ENCODE measurements at places on chromosomes 13 and 19.

DNA sequence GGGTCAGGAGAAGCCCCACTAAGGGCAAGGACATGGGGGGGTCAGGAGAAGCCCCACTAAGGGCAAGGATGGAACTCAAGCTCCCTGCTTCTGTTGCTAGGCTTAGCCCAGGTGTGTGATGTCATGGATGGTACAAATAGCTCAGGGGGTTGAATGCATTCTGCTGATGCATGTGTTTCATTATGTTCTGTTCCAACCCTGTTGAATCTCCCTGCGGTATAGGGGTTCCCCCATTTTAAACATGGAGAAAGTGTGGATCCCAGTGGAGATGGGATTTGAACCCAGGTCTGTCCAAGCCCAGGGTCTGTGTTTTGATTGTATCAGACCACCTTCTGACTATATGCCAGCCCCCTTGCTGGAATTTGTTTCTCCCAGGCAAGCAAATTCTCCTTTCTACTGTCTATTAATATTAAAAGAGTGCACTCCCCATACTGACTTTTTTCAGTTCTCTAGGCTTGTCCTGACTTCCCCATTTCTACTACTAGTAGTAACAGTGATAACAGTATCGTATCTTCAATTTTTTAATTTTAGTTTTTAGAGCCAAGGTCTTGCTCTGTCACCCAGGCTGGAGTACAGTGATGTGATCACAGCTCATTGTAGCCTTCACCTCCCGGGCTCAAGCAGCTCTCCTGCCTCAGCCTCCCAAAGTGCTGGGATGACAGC is 6.7 kb downstream of the ZNF865 start:
- DNase-seq, result no peak

DNA sequence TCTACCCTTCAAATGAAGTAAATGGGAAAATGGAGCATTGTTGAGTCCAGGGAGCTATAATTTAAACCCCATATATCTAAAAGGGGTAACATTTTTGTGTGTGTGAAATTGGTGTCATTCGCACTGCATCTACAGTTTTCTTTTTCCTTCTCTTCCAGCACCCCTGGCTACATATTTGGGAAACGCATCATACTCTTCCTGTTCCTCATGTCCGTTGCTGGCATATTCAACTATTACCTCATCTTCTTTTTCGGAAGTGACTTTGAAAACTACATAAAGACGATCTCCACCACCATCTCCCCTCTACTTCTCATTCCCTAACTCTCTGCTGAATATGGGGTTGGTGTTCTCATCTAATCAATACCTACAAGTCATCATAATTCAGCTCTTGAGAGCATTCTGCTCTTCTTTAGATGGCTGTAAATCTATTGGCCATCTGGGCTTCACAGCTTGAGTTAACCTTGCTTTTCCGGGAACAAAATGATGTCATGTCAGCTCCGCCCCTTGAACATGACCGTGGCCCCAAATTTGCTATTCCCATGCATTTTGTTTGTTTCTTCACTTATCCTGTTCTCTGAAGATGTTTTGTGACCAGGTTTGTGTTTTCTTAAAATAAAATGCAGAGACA is 28.6 kb downstream of the ALOX5AP start:
- DNase-seq, result no peak

DNA sequence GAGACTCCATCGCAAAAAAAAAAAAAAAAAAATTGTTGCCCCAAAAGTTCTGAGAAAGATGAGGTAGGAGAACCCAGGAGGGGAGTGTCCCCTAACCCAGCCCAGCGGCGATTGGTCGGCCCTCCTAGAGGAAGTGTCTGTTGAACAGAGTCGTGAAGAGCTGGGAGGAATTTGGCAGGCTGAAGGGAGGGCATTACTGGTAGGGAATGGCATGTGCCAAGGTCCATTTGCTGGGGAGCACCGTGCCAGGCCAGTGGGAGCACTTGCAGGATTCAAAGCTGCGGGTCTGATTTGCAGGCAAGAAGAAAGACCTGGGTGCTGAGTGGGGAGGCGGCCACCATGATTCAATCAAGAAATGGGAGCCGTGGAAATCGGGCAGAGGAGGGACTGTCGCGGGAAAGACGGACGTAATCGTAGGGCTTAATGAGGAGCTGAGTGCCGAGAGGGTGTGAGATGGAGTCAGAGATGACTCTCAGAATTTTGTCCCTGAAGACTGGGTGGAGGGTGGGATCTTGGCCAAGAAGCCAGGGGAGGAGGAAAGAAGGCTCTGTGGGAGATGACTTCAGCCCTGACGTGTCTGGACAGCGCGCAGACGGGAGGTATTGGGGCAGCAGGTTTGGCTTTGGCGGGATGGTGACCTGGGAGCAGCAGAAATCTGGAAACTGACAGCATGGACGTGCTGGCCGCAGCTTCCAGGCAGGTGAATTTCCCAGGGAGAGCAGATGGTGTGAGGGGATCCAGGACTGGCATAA is 15.4 kb downstream of the CERS4 start:
- DNase-seq, result no peak

GRCh38 chr19:17378271-17378670 is 1.1 kb upstream of the PLVAP start:
- DNase-seq, result no peak

DNA sequence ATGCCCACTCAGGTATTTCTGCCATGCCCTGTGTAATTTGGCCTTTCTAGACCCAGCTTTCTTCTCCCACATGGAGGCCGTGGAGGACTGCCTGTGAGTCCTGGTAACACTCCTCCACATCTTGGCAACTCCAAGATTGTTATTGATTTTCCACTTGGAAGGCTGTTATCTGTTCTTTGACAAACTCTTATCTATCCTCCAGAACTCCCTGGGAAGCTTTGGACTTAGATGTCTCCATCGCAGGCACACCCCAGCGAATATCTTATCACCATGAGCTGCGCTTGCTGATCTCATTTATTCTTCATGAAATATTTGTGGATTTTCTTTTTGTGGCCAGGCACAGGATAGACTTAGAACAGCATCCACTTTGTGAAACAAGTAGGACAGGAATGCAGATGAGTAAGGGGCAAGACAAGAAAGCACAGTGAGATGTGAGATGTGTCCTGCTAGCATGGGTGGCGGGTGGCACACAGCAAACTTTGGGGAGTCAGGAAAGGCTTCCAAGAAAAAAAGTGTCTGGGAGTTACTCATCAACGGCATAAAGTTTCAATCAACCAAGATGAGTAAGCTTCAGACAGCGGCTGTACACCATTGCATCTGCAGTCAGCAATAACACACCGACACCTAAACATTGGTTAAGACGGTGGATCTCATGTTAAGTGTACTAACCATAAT is 84.5 kb upstream of the IRS2 start:
- no peak for DNase-seq

- no peak for DNase-seq
Observed at GRCh38 chr13:66835040-66835628, 395.0 kb downstream of the PCDH9 start.

- peak; percentile 30 for DNase-seq
Observed at GRCh38 chr13:28047757-28048388, 52.5 kb downstream of the FLT3 start.

DNA sequence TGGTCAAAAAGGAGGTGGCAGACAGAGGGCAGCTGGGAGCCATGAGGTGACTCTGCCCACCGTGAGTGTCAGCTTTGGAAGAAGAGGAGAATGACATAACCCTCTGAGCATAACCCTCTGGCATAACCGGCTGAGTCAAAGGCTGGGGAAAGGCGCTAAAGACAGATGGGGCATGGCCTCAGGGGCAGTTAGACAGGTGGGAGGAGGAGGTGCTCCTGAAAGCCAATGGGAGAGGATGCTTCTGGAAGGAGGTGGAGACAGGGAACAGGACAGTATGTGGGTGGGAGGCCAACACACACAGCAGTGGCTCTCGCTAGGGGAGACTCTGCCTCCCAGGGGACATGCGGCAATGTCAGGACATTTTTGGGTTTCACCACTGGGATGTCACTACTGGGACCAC is 17.1 kb downstream of the ELAVL1 start:
- no peak for DNase-seq

GRCh38 chr19:46295401-46296201 is 1.2 kb upstream of the HIF3A start:
- no peak for DNase-seq

DNA sequence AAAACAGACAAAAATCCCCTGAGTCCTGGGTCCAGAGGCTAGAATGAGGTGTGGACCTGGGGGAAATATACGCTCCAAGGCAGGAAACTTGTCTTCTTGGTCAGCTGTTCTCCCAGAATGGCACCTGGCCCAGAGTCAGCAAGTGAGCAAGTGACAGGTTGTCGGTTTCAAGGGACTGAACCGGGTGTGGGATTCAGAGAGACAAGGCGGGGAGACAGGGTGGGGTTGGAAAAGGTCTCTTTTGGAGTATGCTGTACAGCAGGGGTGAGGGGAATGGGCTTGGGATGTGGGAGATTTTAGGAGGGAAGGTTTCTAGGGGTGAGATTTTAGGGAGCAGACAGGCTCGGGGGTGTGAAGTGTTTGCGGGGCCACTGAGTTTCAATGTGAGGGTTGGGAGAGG is 83.3 kb downstream of the RYR1 start:
- no peak for DNase-seq

DNA sequence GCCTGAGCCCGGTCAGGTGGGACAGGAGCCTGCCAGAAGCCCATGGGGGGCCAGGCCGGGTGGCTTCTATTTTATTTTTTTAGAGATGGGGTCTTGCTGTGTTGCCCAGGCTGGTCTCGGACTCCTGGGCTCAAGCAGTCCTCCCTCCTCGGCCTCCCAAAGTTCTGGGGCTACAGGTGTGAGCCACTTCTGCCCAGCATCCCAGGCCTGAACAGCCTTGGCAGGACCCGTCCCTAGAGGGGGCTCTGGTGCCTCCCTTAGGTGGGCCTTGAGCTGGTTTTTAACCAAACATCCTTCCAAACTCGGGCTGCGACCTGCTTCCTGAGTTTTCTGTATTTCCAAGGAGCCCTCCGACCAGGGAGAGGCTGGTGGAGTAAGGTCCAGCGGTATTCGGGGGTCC is 10.5 kb downstream of the COMP start:
- no peak for DNase-seq

DNA sequence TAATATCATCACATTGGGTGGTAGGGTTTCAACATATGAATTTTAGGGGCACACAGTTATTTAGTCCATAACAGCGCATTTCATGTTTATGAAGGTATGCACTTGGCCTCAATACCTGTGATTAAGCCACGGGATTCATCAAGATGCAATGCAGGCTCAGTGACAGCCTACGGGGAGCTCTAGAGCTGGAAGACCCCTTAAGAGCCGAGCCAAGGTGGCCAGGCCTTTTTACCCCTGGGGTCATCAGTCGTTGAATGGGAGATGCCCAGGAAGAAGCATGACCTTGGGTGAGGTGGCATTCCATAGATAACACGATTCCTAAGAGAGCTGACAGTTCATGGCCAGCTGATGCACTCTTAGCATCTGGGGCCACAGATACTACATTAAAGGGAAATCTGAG is 380.0 kb downstream of the ZNF536 start:
- DNase-seq, result no peak

GRCh38 chr19:2062770-2063169 is 11.7 kb upstream of the MKNK2 start:
- DNase-seq, result no peak

DNA sequence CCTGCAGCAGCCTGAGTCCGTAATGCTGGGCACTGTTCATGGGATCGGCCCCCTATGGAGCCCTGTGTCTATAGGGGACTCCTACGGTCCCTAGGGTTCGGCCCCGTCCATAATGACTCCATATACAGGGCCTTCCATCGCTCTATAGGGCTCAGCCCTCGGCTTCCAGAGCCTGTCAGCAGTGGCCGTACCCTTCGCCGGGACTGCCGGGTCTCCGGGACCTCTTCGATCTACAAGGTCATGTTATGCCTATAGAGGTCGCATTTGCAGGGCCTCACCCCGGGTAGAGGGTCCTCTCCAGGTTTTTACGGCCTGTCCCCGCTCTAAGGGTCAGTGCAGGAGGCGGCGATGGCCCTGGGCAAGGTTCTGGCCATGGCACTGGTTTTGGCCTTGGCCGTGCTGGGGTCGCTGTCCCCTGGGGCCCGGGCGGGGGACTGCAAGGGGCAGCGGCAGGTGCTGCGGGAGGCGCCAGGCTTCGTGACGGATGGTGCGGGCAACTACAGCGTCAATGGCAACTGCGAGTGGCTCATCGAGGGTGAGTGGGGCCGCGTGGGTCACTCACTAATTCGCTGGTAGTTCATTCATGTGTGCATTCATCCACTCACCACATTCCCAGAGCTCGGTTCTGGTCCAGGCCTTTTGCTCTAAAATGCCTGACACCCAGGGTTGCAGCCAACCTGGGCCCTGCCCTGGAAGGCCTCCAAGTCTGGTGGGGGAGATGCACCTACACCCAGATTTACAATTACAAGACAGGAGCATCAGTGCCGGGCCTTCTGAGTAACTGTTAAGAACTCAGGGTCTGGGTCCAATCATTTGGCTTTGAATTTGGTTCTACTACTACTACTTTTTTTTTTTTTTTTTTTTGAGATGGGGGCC is 699 bp downstream of the MEGF8 start:
- DNase-seq, result peak; percentile 55

- no peak for DNase-seq
Observed at GRCh38 chr13:80339563-80339911, 1.4 kb downstream of the SPRY2 start.

Data from suppressor macrophage (primary cell).